ENCODE measurements at places on chromosomes 1 and 21.

DNA sequence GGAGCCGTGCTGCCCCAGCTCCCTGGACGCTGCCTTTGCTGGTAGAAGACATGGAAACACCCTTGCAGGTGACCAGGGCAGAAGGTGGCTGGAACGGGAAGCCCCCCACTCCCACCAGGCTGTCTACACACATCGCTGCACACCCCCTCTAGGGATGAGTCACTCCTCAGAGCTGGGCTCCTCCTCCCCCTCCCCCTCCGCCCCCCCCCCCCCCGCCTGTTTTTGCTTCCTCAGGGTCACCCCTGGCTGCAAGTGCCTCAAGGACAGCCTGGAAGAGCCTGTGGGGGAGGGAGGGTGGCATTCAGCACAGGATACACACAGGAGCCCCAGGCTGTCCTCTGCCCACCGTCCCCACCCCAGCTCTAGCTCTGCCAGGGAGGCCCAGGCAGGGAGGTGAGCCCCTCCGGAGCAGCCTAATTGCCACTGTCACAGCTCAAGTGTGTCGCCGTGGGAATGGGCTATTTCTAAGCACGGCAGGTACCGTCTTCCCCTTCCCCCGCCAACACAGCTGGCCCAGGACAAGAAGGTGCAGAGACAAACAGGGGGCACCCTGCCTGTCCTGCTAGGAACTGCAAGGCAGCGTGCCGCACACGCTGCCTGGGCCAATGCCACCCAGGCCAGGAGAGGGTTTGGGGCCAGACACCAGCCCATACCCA, 2.5 kb downstream of the FNDC10 start:
- DNase-seq, result no peak

DNA sequence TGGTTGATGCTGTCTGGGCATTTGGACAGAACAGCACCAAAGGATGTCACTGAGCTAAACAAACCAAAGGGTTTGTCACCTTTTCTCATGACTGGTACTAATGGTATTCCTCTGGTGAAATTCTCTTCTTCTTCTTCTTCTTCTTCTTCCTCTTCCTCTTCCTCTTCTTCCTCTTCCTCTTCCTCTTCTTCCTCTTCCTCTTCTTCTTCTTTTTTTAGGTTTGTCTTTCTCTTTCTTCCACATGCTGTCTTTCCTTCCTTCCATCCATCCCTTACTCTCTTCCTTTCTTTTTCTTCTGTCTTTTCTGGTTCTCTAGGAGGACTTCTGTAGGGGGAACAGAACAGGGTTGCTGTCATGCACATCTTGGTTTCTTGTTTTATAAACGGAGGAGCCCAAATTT, 9.3 kb upstream of the IGFN1 start:
- no peak for DNase-seq

GRCh38 chr21:22374218-22374969, 1376.2 kb downstream of the NCAM2 start:
- DNase-seq, result no peak

DNA sequence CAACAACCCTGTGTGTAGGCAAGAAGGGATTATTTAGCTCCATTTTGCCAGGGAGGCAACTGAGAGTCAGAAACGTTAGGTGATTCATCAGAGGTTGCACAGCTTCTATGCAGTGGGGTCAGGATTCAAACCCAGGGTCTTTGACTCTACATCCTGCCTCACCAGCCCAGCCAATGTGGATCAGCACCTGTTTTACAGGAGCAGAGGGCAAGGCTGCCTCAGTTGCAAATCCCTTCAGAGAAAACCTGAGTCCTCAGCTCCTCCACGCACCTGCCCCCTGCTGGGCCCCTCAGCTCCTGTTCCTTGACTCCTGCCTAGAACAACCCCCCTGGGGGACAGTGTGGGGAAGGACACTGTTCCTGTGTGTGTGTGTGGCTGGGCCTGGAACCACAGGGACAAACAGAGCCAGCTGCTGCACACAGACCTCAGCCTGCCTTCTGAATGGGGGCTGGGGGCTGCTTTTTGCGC, 61.6 kb downstream of the LRRN2 start:
- no peak for DNase-seq

DNA sequence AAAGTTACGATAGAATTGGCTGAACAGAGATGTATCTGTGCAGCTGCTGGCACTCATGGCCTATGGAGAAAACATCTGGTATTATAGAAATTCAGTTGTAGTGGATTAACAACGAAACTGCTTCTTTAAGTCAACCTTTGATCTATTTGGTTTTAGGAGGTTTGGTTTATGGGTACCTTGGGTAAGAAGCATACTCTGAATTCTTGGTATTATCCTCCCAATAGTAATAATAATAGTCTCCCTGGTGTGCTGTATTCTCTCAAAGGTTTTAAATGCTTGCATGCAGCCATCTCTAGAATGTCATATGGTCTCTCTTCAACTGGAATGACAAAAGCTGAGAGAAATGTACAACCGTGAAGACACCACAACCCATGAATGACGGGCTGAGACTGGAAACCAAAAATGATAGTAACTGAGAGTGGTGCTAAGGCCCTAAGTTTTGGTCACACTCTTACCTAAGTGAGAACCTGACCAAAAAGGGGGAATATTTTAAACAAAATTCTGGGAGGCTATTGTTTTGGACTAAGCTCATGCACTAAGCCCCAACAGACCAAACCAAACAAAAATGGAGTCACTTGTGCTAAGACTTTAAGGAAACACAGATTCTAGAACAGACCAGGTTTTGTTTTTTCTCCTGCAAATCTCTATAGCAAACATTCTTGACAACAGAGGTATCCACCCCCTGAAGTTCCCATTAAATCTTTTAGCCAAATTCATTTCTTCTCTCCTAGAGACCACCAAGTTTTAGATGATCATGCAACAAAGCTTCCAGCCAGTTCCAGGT, 17.6 kb upstream of the TMEM61 start:
- DNase-seq, result no peak

DNA sequence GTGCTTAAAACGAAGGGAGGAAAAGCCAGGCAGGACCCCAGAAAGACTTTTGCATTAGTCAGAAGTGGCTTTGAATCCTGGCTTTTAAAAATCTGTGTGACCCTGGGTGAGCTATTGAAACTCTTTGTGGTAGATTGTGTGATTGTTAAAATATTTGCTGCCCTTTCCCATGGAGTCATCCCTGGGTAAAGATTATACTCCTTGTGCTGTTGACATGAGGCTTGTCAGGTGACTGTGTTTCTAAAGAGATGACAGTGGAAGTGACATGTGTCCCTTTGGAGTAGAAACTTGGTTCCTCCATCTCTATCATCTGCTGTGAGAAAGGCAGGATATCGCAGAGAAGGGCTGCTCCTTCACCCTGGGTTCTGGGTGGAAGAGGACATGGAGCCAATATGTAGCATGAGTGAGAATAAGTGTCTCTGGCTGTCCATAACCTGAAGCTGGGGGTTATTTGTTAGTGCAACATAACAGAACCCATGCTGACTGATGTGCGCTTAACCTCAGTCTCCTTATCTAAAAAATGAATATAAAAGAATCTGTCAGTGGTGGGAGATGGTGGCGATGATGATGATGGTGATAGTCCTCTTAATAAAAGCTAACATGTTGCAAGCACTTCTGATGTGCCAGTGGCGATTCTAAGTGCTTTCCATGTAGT, 187.6 kb downstream of the RHOU start:
- no peak for DNase-seq

DNA sequence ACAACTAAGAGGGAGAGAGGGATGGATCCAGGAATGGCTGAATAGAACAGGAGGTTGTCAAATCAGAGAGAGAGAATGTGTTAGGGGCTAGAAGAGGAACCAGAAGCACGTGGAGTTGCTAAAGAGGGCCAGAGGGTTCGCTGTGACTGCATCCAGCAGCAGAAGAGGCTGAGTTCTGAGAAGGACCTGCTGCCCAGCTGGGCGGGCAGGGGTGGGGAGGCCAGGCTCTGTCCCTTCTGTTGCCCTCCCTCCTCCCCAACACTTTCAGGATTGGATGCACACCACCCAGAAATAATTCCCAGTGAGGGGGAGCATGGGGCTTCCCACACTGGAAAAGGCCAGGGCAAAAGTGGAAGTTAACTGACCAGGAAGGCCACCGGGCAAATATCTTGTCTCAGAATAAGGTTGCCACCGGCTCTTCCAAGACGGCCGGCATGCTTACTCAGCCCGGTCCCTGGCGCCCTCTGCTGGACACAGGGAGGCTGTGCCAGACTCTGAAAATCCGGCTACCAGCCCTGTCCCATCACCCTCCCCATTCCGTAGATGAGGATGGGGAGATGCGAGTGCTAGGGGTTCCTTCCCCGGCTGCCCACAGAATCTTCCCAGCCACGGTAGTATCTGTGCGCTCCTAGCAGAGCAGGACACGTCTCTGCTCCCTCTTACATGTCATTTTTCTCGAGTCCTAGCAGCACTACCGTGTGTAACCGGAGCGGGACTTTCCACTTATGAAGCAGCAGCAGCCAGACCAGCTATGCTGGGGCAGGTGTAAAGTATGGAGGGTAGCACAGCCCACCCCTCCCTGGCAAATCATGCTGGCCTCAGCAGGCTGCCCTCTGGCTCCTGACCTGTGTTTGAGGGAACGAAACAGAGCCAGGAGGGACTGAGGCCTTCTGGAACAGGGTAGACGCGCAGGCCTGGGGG, 46.8 kb upstream of the A3GALT2 start:
- no peak for DNase-seq
